ENCODE measurements at places on chromosomes 5 and 9.
A peak's percentile ranks its signal among the peaks of the same experiment; 100 is the strongest.

DNA sequence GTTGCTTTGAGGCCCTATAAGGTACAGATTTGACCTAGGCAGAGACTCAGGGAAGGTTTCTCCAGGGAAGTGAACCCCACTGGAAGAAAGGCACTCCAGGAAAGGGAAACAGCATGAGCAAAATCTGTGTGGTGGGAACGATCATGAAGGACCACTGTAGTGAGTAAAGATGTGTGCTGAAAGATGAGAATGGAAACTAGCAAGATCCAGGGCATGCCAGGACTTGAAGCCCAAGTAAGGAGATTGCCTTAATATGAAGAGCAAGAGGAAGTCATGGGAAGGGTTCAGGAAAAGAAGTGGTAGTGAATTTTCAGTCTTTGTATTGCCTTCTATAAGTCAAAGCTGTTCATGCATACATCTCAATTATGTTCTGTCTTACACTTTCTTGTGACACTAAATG lies 55.2 kb upstream of the SLIT3 start:
- no peak for DNase-seq

- DNase-seq = no peak
These were observed 21.6 kb upstream of the SVEP1 start for GRCh38 chr9:110601098-110601497.

DNA sequence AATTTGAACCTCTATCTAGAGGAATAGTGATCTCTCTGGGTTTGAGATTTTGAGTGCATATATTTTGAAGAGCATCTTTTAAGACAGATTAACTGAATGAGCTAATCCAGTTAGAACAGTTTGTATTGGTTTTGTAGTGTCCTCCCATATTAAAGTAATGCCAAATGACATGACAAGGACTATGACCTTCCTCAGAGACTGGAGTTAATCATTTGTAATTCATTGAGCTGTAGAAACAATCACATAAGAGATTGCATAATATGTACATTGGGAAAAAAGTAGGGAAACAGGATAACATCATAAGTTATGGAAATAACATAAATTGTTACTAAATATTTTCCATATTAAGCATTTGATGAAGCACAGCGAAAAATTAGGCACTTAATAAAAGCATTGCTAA lies 45.8 kb upstream of the PRDM9 start:
- DNase-seq = no peak

- DNase-seq = no peak
These were observed 453.0 kb downstream of the EFNA5 start for GRCh38 chr5:107217721-107218130.

GRCh38 chr5:73938280-73938937 lies 312.4 kb downstream of the ARHGEF28 start:
- no peak for DNase-seq

GRCh38 chr5:174972291-174972690 lies 247.9 kb downstream of the MSX2 start:
- no peak for DNase-seq

DNA sequence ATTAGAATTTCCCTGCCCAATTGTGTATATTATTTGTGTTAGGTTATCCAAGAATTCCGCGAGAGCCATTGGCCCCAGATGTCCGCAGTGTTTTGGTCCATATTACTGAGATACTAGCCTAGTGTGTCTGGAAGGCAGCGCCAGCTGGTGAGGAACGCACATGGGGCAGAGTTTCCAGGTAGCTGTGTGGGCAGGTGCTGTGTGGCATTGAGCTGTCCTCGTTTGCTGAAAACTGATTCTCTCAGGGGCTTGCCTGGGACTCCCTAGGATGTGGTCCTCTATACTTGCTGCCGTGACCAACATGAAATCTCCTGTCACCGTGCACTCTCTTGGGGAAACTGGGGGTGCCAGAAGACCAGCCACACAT lies 288.7 kb downstream of the FANCC start:
- DNase-seq = no peak

DNA sequence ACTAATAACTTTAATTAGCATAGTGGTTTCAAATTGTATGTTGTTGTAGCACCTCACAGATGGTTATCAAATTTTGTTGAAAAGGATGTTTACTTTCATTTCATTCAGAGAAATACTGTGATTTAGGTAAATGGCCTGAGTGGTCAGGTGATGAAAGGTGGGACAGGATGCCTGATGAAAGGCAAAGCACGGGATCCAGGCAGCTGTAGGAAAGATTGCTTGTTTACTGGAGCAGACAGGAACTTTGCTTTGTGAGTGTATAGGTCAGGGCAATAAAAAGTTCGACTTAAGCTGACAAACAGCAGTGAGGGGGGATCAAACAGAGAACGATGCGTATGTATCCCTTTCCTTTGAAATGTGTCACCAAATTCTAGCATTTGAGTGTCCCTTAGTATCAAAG lies 19.0 kb downstream of the KIAA1958 start:
- DNase-seq = no peak

DNA sequence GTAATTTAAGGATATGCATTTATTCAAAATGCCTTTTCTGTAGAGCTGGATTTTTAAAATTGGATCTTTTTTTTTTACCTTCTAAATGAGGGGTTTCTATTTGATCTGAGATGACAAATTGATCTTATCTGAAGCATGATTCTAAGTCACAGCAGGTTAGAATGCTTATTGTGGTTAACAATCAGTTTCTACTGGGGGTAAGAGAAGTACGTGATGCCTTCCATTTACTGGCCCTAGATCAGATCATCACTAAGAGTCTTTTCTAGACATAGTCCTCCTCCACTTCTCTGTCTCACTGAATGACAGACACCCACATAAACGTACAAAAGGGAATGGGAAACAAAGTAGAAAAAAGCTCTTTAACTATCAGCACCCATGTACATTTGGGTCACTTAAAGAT lies 231.9 kb downstream of the DMAC1 start:
- DNase-seq = no peak

- no peak for DNase-seq
These were observed 8.9 kb downstream of the CARTPT start for GRCh38 chr5:71727978-71728377.

DNA sequence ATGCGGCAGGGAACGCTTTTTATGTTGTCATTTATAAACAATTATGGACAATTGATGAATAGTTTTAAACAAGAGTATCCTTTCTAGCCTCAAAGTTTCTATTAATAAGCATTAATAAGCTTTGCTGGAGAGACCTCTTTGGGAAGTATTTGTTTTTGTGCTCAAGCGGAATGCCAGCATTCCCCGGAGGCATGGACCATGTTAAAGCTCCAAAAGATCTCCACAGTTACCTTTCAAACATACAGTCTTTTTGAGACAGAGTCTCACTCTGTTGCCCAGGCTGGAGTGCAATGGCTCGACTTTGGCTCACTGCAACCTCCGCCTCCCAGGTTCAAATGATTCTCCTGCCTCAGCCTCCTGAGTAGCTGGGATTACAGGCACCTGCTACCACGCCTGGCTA lies 9.6 kb downstream of the MSANTD3 start:
- DNase-seq = no peak

- no peak for DNase-seq
These were observed 25.8 kb downstream of the TJP2 start for GRCh38 chr9:69199769-69200470.

- DNase-seq = no peak
These were observed 116.7 kb downstream of the ADAMTS2 start for GRCh38 chr5:179228341-179229121.

DNA sequence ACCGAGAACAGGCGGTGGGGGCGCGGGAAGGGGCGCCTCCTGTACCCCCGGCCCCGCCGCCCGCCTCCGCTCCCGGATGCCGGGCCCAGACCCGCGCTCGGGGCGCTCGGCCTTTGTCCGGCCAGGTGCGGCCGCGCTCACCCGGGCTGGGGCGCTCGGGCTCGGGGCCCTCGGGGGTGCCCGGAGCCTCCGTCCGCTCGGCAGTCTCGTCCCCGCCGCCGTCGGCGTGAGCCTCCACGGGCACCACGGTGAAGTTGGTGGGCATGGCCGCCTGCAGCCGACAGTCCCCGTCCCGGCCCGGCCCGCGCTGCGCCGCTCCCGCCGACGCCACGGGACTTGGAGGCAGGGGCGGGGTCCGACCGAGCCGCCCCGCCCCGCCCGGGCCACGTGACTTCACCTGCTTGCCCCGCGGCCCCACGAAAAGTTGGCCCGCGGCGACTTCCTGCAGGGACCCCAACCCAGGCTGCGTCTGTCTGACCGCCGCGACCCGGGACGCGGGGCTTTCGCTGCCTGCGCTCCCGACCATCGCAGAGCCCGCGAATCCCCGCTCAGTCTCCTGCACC lies at the start of gene SLC12A7:
Gene SLC12A7 (minus strand): TSS at position 337 of the 563 bp plus-strand sequence. CDS start 72 bp downstream, at position 265.
- peak; percentile 55 for DNase-seq

GRCh38 chr5:32172923-32173266 lies 1.2 kb downstream of the GOLPH3 start:
- no peak for DNase-seq

GRCh38 chr9:13823026-13823425 lies 490.9 kb downstream of the NFIB start:
- no peak for DNase-seq

GRCh38 chr5:36396640-36397039 lies 94.9 kb upstream of the RANBP3L start:
- DNase-seq = no peak

DNA sequence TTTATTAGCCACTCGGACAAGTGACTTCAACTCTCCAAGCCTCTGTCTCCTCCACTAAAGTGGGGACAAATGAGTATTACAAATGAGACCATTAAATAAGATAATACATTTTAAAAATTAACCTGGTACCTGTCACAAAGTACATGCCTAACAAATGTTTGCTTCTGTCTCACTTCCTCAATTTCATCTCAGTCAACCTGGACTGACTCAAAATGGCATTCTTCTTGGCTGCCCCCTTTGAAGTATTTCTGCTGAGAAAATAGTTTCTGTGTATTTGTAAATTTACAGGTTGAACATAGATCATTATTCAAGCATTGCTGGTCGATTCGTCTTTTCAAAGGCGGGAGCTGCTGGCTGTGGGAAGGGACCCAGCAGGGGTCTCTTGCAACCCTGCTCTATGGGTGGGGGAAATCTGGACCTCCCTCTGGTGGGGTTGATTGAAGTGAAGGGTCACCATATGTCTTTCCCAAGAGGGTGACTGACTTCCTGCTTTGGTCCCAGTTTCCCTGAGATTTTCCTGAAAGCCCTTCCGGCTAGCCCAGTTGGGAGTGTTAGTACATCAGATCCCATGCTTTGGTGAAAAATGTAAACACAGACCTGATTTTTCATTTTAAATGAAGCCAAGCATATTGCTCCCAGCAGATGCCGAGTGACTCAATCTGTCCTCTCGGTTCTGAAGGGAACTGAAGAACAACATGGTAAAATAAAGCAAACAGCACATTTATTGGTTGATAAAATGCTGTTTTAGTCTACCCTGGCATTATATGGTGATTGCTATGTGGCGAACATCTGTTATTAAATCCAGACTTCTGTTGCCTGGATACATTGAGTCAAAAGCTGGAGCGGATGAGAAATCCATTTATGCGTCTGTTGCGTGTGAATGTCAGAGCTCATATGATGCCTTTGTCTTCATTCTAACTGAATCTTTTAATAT lies 73.0 kb downstream of the KCNIP1 start:
- DNase-seq = no peak

- no peak for DNase-seq
These were observed 124.3 kb downstream of the MRPS30 start for GRCh38 chr5:44932922-44933585.

- DNase-seq = no peak
These were observed 65.8 kb downstream of the TSTD2 start for GRCh38 chr9:97567182-97567893.

DNA sequence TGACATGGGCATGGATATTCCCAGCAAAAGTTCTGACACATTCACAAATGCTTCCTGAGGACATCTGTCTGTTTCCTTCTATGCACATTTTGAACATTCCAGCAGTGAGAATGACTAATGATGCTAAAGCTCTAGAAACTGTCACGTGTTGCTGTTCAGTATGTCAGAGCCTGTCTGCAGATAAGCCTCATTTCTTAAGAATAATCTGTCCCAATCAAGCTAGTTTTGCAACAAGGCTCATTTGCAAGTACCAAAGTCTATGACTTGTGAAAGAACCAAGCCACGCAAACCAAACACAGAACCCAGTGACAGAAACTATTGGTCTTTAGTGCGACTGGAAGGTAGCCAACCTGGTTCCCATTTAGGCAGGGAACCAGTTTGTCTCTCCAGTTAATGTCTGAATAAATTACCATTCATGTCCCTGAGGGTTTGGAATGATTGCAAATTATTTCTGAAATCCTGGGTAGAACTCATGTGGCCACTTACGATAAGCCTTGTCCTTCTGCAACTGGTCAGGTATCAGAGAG lies 178.5 kb downstream of the C9orf152 start:
- DNase-seq = no peak

DNA sequence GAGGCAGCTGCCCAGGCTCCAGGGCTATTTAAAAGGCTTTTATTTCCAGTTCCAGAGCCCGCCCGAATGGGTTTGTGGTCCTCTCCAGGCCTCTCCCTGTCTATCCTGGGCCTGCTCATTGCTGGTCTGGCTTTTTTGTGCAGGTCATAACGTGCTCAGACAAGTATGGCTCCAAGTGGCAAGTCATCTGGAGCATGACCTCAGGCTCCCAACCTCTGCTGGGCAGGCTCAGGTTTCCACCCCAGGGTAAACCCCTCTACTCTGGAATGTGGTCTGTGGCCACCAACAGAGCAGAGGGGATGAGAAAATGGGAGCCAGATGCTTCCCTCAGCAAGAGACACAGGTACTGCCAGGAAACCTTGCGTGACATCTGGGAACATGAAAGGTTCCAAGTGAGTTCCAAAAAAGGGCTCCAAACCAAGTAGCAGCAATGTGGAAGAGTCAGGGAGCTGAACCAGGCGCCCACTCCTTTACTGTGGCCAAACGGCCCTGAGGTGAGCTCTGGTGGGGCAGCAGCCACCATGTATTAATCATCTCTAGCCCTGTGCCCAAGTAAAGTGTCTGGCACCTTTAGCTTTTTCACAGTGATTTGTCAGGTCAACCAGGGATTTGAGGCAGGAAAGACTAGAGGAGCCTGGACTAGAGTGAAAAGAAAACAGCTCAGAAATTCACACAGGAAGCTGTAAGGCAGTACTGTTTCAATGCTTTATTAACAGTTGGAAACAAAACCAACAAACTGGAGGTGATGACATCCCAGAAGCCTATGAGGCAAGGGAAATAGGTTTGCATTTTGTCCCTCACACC lies 25.7 kb downstream of the PCDHGC5 start:
- no peak for DNase-seq

GRCh38 chr9:93952784-93953495 lies 2.2 kb downstream of the BARX1 start:
- no peak for DNase-seq

DNA sequence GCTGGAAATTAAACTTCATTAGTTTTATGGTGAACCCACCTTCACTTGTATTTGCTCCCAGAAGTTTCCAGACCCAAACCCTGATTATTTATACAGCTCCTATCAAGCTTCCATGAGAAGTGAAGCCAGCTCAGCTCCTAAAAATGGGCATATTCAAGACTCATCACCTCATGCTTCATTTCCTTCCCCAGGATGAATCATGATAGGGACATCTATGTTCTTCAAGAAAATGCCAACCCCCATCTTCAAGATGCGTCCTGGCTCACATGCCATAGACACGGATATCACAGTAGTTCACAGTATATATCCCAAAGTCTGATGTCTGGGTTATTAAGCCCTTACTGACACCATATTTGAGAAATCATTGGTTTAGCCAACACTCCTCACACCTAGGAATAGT lies 217.6 kb downstream of the NPR3 start:
- no peak for DNase-seq
